ENCODE measurements at places on chromosomes 13 and 19. TPM values are rescaled to one million over a fixed set of nuclear protein-coding genes. Genes with fewer than 3 reads are reported as not detected.

The ZNF223 gene
- 0.95 TPM for total RNA-seq

The C19orf38 gene
- 0.55 TPM for total RNA-seq

The CEACAM6 gene
- total RNA-seq: 3.6 TPM

The PSG3 gene
- total RNA-seq: not detected

The ZNF565 gene
- 2.1 TPM for total RNA-seq

The TIMM50 gene
- total RNA-seq: 15.2 TPM
